Pons (tissue), 1 donor: ENCODE measurements at places on chromosomes 5 and 9.
A peak's percentile ranks its signal among the peaks of the same experiment; 100 is the strongest.

DNA sequence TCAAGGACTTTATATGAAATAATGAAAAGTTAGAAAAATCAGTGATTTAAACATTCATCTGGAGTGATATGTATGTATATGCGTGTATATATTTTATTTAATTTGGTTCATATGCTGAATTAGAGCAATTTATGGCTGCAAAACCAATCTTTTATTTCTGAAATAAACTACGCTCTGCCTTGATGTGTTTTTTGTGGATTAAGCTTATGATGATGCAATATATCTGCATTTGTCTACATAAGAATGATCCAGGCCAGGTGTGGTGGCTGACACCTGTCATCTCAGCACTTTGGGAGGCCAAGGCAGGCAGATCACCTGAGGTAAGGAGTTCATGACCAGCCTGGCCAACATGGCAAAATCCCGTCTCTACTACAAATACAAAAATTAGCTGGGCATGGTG lies 1842.3 kb upstream of the CDH6 start:
- DNase-seq, result no peak

DNA sequence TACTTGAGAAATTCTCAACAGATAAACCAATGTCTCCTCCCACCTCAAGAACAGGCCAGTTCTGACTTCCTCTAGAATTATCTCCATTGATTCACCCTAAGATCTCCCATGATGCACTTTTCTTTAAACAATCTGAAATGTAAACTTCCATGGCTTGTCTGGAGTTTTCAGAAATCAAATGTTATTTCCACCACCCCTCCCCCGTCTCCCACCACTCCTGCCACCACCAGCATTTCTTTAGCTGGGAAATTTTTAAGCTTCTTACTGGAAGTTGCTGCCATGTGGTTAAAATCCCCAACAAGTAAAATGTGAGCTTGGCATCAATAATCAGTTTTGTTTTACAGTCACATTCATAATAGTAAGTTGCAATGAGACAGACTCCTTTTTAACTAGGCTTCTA lies 32.8 kb upstream of the BASP1 start:
- DNase-seq, result no peak

DNA sequence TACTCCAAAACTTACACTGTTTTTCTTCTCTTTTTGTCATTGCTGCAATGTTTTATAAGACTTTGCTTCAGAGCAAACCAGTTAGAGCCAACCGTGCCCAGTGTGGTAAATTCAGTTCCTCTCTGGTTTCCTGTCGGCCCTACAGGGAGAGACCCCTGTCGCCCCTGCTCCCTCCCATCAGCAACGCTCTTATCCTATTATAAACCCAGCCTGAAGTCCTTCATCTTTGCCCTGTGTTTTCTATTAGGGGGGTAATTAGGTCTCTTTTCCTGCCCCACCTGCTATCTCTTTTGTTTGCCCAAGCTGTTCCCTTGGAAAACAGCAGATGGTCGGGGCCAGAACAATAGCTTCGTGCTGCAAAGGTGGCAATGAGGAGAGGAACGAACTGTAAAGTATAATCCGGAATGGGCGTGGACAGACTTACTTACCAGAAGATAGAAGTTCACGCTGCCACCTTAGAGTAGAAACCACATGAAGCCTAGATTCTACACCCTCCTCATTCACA lies 21.4 kb upstream of the OTULINL start:
- no peak for DNase-seq

DNA sequence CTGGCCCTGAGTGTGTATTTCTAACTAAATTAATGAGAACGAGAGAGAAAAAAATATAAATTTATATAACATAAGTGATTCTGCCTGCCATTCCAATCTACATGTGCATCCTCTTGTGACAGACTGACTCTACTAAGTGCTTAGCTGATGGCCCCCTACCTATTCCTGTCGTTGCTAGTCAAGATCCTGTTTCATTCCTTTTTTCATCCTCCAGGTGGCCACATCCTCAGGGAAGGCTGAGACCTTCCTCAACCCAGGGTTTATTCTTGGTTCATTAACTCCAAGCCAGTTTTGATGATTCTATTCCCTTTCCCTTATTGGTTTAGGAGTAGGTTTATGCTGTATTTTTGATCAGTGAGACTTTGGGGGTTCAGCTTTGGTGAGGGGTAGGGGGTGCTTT lies 201.3 kb downstream of the C9orf152 start:
- no peak for DNase-seq

GRCh38 chr9:122015170-122015821 lies 77.8 kb downstream of the TTLL11 start:
- no peak for DNase-seq

DNA sequence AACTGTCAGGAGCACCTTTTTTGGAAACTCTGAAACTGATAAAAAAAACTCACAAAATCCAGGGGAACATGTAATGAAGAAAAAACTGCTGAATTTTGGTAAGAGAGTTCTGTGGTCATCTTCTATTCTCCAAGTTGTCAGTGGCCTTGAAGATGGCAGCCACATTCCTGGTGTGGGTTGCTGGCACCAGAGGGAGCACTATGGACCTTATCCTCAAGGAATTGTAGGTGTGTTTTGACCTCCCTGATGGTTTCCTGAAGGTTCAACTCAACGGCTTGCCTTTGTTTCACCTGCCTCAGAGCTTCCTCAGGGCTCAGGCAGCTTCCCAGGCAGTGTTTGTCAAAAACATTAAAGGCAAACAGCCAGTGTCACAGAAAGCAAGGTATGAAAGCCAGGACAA lies 2.2 kb upstream of the SLC38A9 start:
- no peak for DNase-seq

GRCh38 chr5:43161244-43161643 lies 30.8 kb upstream of the NIM1K start:
- no peak for DNase-seq

GRCh38 chr9:92767066-92768054 lies 2.7 kb upstream of the BICD2 start:
- DNase-seq, result no peak

GRCh38 chr5:133330956-133331355 lies 279.1 kb downstream of the HSPA4 start:
- no peak for DNase-seq

GRCh38 chr5:128015978-128016377 lies 67.6 kb upstream of the SLC12A2 start:
- no peak for DNase-seq

DNA sequence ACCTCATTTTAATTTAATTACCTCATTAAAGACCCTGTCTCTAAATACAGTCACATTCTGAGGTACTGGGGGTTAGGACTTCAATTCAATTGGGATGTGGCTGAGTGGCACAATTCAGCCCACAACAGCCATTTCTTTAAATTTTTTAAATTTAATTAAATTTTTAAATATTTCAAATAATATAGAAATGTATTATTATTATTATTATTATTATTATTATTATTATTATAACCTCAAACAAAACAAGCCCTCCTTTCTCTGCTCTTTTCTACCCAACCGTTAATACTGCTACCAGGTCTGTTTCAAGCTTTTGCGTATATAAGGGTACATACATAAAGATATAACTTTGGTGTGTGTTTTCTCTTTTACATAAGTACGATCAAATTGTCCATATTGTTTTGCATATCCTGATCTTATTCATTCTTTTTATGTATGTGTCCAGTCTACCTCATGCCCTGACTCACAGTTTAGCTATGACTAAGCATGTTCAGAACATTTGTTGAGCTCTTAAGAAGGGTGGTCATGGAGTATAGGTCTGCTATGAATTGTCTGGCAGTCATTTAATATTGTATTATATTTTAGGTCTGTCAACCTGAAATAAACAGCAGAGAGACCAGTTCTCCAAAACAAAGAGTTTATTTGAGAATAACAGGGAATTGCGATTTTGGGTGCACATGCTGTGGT lies 16.1 kb upstream of the RAB14 start:
- DNase-seq, result no peak

DNA sequence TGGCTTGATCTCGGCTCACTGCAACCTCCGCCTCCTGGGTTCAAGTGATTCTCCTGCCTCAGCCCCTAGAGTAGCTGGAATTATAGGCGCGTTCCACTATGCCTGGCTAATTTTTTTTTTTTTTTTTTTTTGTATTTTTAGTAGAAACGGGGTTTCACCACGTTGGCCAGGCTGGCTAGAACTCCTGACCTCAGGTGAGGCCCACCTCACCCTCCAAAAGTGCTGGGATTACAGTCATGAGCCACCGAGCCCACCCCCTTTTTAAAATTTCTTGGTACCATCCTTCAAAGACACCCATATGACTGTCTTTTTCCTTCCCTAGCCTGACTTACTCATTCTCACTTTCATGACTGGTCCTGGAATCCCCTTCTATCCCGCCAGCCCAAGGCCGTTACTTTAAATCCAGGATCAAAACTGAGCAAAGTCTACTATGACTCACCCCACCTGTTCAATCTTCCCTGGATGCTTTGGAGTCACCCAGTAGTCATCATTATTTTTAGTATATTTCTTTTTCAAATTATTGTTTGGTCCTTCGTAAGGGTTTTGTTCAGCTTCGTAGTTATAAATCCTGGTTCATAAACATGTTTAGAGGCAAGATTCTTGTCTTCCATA lies 1.2 kb upstream of the TBCA start:
- no peak for DNase-seq

- no peak for DNase-seq
Observed at GRCh38 chr9:82777366-82777765, 285.6 kb downstream of the RASEF start.

GRCh38 chr5:75325242-75325641 lies 11.8 kb upstream of the HMGCR start:
- DNase-seq, result no peak

DNA sequence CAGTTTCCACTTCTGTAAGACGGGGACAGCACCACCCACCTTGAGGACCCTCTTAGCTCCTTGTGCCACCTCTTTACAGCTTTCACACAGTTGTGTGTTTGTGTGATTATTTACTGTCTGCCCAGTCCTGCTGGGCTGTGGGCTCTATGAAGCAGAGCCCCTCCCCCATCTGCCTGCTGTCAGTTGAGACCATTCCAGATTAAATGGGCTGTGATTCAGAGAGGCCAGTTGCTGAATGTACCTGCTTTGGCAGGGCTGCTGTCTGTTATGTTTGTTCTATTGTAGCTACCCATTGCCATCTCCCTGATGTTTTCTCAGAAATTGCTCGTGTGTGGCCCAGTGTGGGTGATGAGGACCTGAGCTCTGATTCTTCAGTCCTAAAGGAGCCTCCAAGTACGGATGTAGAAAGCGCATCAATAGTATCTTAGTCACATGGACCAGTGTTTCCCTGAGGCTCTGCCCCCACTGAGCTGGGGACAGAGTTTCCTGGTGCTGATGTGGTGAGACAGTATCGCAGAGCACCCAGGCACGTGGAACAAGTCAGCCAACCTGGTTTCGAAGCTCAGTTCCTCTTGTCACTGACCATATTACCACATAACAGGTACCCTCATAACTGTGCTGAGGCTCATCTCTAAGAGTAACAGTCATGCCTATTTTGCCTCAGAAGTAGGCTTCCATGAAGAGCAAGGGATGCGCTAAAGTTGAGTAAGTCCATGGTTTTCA lies 3.7 kb downstream of the ANGPTL2 start:
- DNase-seq, result no peak

DNA sequence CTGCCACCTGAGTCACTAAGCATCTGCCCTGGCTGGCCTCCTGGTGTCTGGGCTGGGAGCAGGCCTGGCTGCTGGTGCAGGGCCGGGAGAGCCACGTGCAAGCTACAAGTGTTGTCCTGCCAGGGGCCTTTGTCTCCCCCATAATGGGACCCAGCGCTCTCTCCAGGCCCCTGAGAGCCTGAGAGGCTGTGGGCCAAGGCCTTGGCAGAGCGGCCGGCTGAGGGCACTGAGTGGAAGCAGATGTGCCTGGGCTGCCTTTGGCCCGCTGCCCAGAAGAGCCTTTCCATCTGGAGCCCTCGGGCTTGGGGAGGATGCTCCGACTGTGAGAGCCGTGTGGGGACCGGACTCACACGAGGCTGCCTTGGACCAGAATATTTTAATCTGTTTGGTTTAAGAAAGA lies 185.5 kb downstream of the RGS3 start:
- peak; percentile 95 for DNase-seq

GRCh38 chr9:89025553-89025952 lies 34.3 kb downstream of the S1PR3 start:
- no peak for DNase-seq

GRCh38 chr5:168165221-168165914 lies 126.1 kb upstream of the WWC1 start:
- peak; percentile 69 for DNase-seq

DNA sequence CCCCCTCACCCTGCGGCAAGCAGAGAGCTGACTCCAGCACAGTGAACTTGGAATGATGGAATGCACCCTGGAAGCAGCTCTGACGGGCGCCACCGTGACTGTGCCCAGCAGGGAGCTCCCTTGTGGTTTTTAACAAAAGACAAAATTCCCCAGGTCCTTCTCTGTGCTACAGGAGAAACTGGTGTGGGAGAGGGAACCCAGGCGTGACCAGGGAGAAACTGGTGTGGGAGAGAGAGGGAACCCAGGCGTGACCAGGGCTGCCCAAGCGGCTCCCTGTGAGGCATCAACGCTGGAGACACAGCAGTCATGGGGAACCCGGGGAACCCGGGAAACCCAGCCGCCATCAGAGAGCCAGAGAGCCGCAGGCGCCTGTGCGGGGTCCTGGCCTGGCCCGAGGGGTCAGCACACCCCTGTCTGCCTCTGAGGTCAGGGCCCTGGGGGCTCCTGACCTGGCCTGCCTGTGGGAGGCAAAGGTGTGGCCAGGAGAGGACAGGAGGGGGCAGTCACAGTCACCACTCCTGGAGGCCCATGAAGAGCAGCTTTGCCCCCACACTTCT lies 3.1 kb upstream of the AHRR start:
- DNase-seq, result no peak
